ENCODE measurements at places on chromosomes 7 and 10.
A peak's percentile ranks its signal among the peaks of the same experiment; 100 is the strongest.

DNA sequence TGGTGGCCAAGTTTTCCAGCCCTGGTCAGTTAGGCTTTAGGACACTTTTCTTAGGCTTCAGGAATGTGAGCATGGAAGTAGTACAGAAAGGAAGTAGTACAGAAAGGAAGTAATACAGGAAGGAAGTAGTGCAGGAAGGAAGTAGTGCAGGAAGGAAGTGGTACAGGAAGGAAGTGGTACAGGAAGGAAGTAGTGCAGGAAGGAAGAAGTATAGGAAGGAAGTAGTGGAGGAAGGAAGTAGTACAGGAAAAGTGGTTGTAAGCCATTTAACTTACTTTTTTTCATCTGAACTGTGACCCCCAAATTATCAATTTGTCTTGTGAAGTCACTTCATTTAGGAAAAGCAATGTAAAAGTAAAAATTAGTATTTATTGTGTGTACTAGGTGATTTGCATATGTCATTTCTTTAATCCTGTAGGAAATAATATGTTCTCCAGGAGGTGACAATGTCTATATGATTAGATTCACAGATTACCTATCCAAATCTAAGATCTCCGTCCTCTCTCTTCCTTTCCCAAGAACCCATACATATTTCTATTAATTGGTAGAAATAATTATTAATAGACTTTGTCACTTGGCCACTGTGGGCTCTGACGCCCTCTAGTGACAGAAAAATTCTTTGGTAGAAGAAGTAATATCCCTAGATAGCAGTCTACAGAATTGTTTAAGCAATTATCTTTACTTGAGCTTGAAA, 3.9 kb upstream of the FAS start:
- peak; percentile 52 for DNase-seq

GRCh38 chr10:112054516-112054915, 129.0 kb downstream of the GPAM start:
- no peak for DNase-seq

- DNase-seq, result peak; percentile 24
Observed at GRCh38 chr10:74213571-74214162, 62.6 kb downstream of the ADK start.

GRCh38 chr10:78805176-78805575, 263.6 kb upstream of the ZMIZ1 start:
- peak; percentile 89 for DNase-seq

DNA sequence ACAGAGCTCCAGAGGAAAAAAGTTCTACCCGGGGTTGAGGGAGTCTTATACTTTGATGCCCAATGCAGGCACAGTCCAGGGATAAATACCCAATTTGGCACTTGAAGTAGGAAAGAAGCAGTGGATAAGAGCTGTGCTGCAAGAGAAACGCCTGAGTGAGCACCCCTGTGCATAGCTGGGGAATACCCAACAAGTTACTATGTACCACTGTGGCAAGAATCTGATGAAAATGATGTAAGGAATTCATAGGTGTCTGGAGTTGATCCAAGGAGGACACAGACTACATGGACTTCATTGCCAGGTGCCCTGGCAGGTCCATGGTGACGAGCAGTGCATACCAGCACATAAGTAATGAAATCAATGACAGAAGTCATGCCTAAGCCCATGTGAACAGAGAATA, 183.7 kb upstream of the FEZF1 start:
- no peak for DNase-seq

- no peak for DNase-seq
Observed at GRCh38 chr7:68348401-68348800, 1249.9 kb upstream of the AUTS2 start.

GRCh38 chr10:124036746-124037145, 56.7 kb downstream of the CHST15 start:
- DNase-seq, result no peak

GRCh38 chr10:62819141-62819920, 3.2 kb upstream of the EGR2 start:
- peak; percentile 43 for DNase-seq

- no peak for DNase-seq
Observed at GRCh38 chr7:14739168-14739840, 163.2 kb downstream of the DGKB start.

DNA sequence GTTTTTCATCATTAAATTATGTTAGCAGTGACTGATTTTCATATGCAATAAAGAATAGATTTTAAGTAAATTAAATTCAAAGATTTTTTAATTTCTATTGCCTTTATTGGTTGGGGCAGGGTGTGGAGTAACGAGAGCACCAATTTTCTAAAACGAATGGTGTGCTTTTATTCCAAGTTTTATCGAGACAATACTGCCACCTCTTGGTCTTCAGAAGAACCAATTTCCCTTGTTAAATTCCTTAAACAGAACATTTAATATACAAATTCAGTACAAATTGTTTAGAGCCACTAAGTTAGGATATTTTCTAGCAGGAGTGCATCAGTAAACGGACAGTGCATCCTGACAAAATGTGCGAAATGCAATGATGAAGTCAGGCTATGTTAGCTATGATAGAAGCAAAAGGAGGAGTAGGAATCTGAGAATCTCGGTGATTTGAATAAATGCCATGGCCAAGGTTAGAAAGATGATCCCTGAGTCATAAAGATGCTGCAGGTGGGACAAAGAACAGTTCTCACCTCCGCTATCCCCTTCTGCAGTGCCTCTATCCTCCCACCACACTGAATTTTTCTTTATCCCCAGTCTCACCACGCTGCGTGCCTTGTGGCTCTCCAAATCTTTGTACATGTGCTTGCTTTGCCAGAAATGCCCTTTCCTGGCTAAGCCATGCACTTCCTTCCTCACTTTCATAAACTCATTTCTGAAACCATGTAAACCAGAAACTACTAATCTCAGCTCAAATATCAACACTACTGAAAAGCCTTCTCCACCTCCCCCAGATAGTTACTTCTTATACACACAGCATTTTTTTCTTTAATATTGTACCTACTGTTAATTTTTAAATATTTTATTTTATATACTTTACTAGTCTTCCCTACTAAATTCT, 31.9 kb upstream of the AGBL3 start:
- DNase-seq, result no peak

GRCh38 chr10:101902820-101903145, 59.2 kb upstream of the KCNIP2 start:
- no peak for DNase-seq

DNA sequence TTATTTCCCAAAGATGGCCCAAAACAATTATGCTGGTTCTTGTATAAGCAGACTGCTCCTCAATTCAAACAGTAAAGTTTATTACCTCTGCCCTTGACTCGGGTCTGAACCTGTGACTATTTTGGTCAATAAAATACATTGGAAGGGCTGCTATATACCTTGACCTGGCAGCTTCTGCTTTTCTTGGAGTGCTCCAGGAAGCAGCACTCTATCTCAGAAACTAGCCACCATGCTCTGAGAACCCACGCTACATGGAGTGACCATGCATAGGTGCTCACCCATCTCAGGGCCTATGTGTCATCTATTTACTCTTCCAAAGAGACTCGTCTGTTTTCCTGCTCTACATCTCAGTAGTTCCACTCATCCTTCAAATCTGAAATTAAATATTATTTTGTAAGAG, 299.9 kb downstream of the AHR start:
- no peak for DNase-seq

DNA sequence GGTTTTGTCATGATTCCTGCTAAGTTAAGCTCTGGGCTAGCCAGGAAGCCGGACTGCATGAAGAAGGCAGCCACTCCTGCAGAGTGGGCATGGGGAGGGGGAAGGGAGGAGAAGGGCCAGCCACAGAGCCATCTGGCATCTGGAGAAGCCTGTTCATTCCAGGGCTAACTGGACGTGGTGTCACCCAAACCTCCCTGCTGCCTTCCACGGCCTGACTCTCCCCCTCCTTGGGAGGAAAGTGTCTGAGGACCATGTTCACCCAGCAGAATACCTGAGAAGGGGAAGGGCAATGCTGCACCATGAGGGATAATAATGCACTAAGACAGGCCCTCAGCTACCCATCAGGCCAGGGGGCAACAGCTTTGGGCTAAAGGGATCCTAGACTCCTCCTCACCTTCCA, 15.4 kb downstream of the AQP1 start:
- DNase-seq, result peak; percentile 6

GRCh38 chr10:482051-482501, 207.4 kb downstream of the DIP2C start:
- no peak for DNase-seq

GRCh38 chr7:2586326-2587020, 27.7 kb downstream of the IQCE start:
- DNase-seq, result peak; percentile 51

- no peak for DNase-seq
Observed at GRCh38 chr10:107215681-107216080, 51.2 kb upstream of the SORCS1 start.

DNA sequence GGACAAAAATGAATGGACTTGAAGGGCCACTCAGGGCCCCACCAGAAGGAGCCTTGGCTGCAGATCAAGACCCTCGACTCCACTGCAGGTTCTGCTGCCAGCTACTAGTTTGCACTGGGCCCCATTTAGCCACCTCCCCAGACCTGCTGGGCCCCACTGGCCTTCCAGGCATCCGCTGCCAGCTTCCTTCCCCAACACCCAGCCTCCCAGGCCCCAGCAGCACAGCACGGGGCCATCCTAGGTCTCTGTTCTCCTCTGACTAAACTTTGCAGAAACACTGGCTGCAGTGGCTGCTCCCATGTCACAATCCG, 277.4 kb upstream of the KLF14 start:
- peak; percentile 70 for DNase-seq

DNA sequence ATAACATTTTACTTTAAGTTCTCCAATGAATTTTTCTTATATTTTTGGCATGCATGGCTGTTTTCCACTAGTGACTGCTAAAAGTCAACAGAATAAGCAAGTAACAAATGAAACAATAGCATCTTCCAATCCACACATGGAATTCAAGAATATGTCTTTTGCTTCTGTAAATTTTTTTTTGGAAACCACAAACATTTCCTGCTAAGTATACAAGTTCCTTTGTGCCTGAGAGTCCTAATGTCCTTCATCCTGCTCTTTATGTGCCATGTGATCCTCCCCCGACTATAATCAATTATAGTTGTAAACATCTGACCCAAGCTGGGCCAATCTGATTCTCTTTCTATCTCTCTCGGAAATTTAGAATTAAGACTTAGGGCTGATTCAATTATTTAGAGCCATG, 61.2 kb downstream of the PPP1R3C start:
- DNase-seq, result no peak

- no peak for DNase-seq
Observed at GRCh38 chr10:64196638-64197315, 675.6 kb downstream of the REEP3 start.

DNA sequence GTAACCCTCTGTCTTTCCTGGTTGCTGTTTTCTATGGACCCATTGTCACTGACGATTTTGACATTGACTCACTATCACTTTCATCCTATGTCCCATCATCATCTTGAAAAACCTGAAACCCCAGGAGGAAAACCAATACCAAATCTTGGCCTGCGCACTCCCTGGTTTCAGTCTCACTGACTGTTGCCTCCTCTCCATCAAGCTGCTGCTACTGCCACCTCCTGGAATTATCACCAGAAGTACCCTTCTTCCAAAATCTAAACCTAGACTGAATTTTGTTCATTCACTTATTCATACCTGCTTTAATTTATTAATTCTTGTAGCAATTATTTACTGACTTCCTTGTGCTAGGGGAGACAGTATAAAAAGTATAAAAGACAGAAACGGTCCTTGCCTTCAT, 44.5 kb upstream of the ACBD5 start:
- no peak for DNase-seq

DNA sequence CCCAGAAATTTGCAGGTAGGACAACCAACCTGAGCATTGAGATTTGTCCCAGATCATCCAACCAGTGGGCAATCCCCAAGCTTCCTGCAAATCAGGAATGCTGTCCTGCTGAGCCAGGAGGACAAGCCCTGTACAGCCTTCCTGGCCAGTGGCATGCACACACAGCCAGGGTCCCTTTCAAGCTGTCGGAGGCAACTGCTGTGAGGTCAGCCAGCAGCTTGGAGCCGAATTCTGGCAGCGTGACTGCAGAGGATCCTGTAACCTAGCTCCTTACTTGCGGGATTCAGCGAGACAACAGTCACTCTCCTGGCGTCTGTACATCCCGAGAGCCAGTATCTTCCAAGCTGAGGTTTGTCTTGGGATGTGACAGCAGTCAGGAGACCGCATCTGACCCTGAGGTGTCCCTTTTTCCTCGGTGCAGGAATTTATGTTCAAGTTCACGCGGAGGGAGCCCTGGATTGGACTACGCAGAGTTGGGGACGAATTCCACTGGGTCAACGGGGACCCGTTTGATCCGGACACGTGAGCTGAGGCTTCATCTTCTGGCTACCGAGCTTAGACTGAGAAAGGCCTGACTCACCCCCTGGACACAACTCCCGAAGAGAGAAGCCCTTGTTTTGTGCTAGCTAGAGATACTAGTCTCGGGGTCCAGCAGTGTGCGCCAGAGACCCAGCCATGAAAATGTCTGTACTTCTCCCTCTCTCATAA, 18.3 kb downstream of the CLEC2L start:
- no peak for DNase-seq

All from right cardiac atrium (tissue), 5 donors.